Putamen (tissue), 1 donor: ENCODE measurements at places on chromosomes 12 and 14.

GRCh38 chr14:71388336-71388735, 481.1 kb downstream of the PCNX1 start:
- no peak for DNase-seq

GRCh38 chr12:90234472-90234871, 525.8 kb upstream of the ATP2B1 start:
- DNase-seq: no peak

- no peak for DNase-seq
Measured at GRCh38 chr14:61932974-61933373, 170.8 kb downstream of the SNAPC1 start.

GRCh38 chr14:93926245-93926872, 785 bp upstream of the FAM181A start:
- peak; percentile 38 for DNase-seq

GRCh38 chr14:68690089-68690958, 102.5 kb downstream of the ZFP36L1 start:
- no peak for DNase-seq
